Effector CD8-positive, alpha-beta T cell (primary cell): ENCODE measurements at places on chromosomes 7 and 10.

GRCh38 chr10:91022924-91023699 lies 102.2 kb upstream of the ANKRD1 start:
- DNase-seq = no peak

- DNase-seq = no peak
Measured at GRCh38 chr10:10987111-10987510, 30.6 kb upstream of the CELF2 start.

DNA sequence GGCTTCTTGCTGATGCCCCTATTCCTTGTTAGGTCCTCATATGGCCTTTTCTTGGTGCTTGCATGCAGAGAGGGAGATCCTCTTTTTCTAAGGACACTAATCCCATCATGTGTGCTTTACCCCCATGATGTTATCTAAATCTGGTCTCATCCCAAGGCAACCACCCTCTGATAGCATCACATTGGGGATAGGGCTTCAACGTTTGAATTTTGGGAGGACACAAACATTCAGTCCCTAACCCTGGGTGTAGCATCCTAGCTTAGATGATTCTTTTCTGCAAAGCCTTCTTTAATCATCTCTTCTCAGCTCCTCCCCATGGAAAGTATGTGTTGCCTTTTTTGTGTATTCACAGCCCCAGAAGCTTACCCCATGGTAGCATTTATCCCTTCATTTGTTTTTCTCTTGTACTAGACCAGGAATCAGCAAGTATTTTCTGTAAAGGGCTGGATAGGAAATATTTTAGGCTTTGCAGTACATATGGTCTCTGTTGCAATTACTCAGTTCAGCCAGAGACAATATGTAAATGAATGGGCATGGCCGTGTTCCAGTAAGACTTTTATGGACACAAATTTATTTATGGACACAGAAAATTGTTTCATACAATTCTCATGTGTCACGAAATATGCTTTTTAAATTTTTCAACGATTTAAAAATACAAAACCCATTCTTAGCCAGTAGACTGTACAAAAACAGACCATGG lies 101.5 kb upstream of the CSTF2T start:
- DNase-seq = no peak

- no peak for DNase-seq
Measured at GRCh38 chr7:27640884-27641574, 21.7 kb downstream of the HIBADH start.

- no peak for DNase-seq
Measured at GRCh38 chr7:50141854-50142253, 48.8 kb upstream of the ZPBP start.

GRCh38 chr7:22718200-22718711 lies 8.7 kb upstream of the IL6 start:
- no peak for DNase-seq

GRCh38 chr10:35559416-35559815 lies 45.7 kb upstream of the GJD4 start:
- DNase-seq = no peak

DNA sequence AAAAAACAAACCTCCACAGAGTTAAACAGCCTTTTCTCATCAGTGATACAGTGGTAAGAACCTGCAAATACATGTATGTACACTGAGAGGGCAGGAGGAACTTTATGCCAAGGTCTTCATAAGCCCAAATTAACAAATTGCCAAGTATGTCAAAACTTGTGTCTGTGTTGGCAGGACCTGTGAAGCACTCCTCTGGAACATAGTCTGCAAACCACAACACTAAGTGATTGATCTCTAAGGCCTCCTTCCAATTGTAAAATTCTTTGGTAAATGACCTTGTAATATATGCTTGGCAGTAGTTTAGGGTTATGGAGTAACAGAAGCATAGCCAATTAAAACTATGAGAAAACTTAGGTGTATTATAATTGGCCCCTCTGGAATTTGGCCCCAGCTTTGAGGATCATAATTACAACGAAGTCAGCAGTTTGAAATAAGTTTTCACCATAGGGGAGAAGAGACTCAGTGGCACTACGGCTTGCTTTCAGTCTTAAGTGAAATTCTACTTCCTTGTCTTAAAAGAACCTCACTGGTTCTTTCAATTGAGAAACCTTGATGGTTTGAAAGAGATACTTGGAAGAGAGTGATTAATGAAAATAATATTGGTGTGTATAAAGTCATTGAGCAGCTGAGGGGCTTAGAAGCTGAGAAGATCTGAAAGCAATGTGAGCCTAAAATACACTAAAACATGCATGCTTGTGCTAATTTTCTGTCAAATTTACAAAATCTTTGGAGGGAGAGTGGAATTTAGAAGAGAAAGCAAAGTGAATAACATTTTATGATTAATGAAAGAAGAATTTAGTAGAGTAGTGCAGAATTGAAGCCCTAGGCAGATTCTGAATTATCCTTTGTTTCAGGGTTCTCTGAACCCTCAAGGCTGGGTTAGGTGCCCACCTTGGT lies 57.6 kb downstream of the CNNM2 start:
- no peak for DNase-seq

- no peak for DNase-seq
Measured at GRCh38 chr7:8481752-8482446, 48.5 kb downstream of the NXPH1 start.

- no peak for DNase-seq
Measured at GRCh38 chr7:132249256-132249971, 326.9 kb downstream of the PLXNA4 start.

GRCh38 chr7:28041508-28042314 lies 138.9 kb downstream of the JAZF1 start:
- DNase-seq = no peak

DNA sequence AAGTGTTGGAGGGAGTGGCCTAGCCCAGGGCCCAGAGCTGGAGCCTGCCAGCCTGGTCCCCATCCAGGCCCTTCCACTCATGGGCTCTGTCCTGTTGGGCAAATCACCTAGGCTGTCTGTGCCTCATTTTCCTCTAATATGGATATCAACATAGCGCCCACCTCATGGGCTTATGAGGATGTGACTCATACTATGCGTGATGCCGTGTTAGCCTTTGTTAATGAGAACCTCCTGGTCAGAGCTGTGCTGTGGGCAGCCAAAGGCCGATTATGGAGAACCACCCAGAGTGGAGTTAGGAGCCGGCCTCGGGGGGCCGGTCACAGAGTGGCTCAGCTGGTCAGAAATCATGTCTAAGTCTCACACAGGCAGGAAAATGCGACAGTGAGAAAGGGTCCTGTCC lies 306.4 kb downstream of the PAXIP1 start:
- DNase-seq = no peak

DNA sequence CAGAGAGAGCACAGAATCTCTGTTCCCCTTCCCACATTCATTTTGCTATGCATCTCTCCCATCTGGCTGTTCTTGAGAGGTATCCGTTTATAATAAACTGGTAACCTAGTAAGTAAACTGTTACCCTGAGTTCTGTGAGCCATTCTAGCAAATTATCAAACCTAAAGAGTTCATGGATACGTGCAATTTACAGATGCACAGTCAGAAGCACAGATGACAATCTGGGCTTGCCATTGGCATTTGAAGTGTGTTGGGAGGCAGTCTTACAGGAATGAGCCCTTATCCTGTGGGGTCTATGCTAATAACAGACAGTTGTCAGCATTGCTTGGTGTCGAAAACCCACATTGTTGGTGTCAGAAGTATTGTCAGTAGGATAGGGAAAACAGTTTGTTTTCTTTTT lies 151.8 kb downstream of the CFTR start:
- DNase-seq = no peak

GRCh38 chr7:129176916-129177710 lies 11.3 kb upstream of the SMO start:
- no peak for DNase-seq

- no peak for DNase-seq
Measured at GRCh38 chr10:34696423-34696822, 118.7 kb downstream of the PARD3 start.

GRCh38 chr7:52771177-52771576 lies 264.3 kb upstream of the POM121L12 start:
- no peak for DNase-seq

DNA sequence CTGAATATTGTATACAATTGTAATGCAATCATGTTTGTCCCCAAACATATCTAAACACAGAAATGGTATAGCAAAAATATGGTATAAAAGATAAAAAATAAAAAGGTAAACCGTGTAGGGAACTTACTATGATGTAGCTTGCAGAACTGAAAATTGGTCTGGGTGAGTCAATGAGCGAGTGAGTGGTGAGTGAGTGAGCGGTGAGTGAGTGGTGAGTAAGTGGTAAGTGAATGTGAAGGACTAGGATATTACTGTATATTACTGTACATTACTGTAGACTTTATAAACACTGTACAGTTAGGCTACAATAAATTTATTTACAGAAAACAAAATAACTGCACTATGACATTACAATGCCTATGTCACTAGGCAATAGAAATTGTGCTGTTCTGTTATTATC lies 1163.2 kb upstream of the SORCS1 start:
- DNase-seq = no peak

- no peak for DNase-seq
Measured at GRCh38 chr10:28375399-28376354, 72.8 kb upstream of the MPP7 start.

GRCh38 chr7:10657837-10658236 lies 315.8 kb upstream of the PHF14 start:
- no peak for DNase-seq

DNA sequence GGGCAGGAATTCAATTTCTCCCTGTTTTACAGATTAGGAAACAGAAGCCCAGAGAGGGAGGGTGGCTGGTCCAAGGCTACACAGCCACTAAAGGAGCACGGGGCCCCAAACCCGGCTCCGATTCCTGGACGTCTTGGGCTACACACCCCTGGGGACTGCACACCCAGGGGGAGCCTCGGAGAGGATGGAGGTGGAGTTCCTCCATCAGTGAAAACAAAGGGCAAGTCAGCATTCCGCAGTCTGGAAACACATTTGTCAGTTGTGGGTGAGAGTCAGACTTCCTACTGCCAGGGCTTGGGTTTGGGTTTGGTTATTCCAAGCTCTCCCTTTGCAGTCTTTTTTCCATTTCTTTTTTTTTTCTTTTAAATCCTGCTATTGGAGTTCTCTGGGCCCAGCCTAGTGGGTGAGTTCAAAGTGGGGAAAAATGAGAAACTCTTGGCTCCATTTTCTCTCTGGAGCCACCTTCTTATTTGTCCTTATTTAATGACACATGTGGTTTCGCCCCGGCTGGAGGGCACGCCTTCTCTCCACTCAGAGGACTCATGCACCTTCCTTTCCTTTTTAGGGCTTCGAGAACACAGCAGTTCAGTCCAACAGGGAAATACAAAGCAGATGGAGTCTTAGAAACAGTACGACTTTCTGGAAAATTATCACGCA lies 59.9 kb upstream of the AQP1 start:
- no peak for DNase-seq

DNA sequence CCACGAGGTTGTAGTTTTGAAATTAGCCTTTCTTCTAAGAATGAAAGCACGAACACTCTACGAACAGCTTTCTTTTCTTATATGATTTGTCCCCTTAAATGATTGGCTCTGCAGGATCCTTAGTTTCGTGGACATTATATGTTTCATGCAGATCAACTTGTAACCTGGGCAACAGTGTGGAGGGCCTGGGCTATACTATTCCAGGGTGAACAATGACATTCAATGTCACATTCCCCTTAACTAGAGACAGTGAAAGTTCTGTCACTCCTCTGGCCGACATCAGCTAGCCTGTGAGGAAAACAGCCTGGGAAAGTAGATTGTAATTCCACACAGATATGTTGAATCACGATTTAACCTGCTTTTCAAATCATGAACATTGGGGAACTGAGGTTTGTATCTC lies 23.4 kb downstream of the TAS2R16 start:
- DNase-seq = no peak

DNA sequence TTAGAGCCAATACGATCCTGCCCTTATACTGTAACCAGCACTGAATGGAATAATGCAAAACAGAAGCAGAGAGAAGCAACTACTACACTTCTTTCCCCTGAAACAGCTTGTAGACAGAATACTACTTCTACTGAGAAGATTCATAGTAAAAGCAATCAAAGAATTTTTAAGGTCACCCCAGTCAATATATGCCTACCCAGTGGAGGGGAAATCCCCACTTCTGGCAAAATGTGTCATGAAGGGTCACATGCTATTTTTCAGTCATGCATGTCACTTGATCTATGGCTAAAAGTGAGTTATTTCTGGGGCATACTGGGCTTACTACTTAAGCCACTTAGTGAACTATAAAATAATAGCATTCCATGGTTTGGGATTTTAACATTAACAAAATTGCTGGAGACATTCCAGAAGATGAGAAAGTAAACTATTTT lies 25.6 kb downstream of the IRF5 start:
- DNase-seq = no peak

- DNase-seq = no peak
Measured at GRCh38 chr7:28698840-28699239, 259.3 kb downstream of the TRIL start.

- DNase-seq = no peak
Measured at GRCh38 chr10:124064676-124065075, 28.7 kb downstream of the CHST15 start.

GRCh38 chr10:6840766-6841165 lies 260.7 kb upstream of the PRKCQ start:
- no peak for DNase-seq

GRCh38 chr10:6020826-6021225 lies 41.3 kb downstream of the IL2RA start:
- DNase-seq = no peak

GRCh38 chr7:78368771-78369170 lies 570.2 kb downstream of the PHTF2 start:
- DNase-seq = no peak

DNA sequence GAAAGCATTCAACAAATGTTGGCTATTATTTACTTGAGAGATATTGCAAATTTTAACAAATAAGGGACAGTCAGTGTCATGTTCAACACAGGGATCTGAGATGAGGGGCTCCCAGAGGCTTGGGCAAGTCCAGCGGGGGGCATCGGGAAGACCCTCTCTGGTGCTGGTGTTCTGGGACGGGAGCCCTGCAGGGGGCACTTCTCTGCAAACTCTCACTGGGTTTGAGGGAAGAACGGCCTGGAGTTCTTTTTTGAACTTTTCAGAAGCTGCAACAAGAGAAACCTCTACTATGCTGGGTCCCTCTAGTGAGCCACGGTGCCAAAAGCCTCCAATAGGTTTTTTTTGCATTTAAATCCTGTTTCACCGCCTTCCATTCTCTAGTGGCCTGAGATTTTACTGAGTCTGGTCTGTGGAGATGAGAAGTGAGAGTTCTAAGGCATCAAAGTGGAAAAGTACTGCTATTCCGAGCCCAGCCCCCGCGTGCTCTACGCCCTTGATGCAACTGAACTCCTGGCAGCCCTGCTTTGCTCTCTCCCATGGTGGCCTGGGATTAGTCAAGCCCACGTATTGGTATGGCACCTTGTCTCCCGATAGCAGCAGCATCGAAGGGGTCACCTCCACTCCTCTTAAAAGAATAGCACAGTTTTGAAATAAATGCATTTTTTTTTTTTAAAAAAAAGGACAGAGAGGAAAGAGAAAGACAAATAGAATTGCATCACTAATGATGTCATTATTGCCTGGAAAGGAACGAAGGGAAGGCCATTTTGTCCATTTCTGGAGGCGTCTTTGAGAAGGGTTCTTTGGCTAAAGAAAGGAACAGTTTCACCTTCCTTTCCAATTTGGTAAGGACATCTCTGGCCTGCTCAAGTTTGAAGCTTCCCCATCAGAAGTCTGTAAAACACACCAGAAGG lies 43.5 kb downstream of the CLEC2L start:
- DNase-seq = no peak
